GOT3 (cell line): ENCODE measurements at places on chromosomes 3 and 15.

DNA sequence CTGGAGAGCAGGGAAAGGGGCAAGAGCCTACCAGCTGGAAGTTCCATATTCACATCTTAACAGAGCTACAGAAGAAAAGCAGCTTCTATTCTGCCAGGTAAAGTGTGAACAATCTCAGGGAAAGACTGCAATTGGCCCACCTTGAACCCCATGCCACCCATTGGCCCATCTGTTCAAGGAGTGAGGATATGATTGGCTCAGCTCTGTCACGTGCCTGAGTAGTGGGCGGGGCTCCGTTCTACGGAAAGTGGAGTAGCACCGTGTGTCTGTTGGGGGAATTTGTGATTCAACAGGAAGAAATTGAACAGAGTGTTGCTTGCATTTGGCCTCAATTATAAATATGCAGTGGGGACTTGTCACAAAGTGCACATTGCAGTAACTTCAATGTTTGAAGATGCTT, 81.8 kb downstream of the MINAR1 start:
- no peak for DNase-seq

DNA sequence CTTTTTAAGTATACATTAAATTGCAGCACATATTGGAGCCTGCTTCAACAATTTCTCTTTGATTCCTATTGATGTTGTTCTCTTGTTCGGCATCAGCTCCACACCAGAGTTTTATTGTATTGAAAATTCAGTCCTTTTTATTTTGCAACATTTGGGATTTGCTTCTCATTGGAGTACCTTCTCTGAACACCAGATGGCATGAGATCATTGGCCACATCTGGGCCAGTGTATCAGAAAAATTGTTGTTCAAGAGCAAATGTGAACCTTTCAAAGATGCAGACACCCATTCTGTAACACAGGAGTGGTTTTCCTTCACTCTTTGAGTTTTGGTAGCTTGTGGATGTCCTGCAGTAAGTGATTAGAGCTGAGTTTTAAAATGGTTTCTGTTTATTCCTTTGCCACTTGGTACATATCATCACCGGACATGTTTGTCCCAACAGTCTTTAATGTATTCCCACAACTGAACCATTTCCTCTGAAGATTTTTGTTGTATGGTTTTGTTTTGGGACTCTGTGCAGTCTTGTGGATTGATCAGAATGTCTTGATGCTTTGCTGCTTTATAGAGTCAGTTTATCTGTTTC, 96.1 kb downstream of the MCTP2 start:
- no peak for DNase-seq

GRCh38 chr15:99168601-99169580, 64.0 kb downstream of the SYNM start:
- DNase-seq = no peak

- DNase-seq = no peak
Observed at GRCh38 chr3:52983336-52983807, 62.5 kb downstream of the SFMBT1 start.

- DNase-seq = no peak
Observed at GRCh38 chr3:179716811-179717210, 64.0 kb downstream of the USP13 start.

DNA sequence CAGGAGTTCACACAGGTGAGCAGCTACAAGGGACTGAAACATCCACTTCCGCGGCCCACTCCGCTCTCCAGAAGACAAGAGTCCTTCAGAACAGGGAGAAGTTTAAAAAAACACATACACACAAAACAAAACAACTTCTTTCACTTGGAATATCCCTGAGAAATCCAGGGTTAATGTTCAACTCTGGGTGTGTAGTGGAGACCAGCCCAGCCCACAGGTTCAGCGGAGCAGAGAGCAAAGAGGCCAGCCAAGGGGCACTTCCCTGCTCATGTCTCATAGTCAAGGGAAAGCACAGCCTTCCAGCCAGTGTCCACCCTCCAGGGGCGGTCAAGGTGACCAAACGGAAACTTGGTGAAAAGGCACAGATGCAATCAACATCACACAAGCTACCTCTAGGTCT, 41.6 kb downstream of the WNT5A start:
- no peak for DNase-seq

DNA sequence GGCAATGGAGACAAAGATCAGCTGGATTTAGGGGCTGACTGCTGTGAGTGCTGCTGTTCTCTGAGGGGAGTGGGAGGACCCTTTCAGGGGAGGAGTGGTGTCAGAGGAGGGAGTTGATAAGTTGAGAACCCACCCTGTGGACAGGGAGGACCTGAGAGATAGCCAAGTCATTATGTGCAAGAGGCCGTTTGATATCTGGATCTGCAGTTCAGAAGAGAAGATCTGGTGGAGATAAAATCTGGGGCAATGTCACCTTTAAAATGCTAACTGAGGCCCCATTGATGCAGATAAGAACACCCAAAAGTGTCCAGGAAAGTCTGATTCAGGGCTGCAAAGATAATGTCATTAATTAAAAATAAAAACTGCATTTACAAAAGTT, 256.1 kb upstream of the HES1 start:
- no peak for DNase-seq
